Activated T-cell treated with anti-CD3 and anti-CD28 coated beads for 24 hours (primary cell): ENCODE measurements at places on chromosomes 12 and 14.

DNA sequence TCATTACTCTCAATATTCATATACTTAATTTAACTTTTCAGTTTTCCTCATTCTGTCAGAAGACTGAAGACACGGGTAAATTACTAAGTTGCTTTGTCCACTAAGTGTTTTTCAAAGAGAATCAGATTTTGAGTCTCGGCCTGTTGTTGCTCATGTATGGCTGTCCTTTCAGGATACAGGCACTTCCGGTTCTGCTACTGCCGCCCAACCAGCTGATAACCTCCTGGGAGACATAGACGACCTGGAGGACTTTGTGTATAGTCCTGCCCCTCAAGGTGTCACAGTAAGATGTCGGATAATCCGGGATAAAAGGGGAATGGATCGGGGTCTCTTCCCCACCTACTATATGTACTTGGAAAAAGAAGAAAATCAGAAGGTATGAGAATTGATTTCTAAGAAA, 28.3 kb upstream of the TEAD4 start:
- DNase-seq = no peak

- no peak for DNase-seq
These were observed 371.0 kb upstream of the ATP2B1 start for GRCh38 chr12:90079529-90080210.

DNA sequence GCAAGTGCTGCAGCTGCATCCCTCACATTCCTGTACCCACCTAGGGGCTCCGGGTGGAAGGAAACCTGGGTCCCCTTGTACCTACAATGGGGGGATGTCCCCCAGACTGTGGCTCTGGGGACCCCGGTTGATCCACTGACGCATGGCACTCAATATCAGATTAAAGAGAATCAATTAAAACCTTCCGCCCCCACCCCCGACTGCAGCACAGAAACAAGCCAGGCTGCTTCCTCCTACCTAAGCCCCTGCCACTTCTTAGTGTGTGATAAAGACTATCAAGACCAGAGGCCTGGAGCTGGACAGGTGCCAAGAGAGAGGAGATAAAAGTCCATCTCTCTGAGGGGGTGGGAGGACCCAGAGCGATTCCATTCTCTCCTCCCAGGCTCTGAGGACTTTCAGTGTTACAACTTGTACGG, 28.2 kb upstream of the RPLP0 start:
- DNase-seq = no peak

GRCh38 chr14:21309956-21310355, 30.1 kb downstream of the RPGRIP1 start:
- DNase-seq = no peak

GRCh38 chr14:23364164-23365035, 572 bp downstream of the EFS start:
- no peak for DNase-seq

- DNase-seq = no peak
These were observed 79.1 kb upstream of the ATP2B1 start for GRCh38 chr12:89787763-89788162.

DNA sequence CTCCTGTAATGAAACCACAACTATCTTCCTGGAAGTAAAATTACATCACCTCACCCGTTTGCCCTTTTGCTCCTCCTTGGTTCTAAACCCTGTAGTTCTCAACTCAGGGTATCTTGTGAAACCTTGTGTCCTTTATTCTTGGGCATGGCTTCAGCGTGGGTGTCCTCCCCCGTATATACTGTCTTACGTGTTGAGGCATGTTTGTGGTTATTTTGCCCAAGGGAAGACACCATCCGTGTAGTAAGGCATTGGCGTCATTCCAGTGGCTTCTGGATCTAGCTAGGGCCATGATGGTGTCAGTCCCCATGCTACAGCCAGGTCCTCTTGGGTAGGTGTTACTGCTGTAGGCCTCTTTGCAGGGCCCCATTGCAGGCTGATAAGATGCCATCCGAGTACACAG, 115.4 kb downstream of the ZFP36L1 start:
- DNase-seq = no peak

DNA sequence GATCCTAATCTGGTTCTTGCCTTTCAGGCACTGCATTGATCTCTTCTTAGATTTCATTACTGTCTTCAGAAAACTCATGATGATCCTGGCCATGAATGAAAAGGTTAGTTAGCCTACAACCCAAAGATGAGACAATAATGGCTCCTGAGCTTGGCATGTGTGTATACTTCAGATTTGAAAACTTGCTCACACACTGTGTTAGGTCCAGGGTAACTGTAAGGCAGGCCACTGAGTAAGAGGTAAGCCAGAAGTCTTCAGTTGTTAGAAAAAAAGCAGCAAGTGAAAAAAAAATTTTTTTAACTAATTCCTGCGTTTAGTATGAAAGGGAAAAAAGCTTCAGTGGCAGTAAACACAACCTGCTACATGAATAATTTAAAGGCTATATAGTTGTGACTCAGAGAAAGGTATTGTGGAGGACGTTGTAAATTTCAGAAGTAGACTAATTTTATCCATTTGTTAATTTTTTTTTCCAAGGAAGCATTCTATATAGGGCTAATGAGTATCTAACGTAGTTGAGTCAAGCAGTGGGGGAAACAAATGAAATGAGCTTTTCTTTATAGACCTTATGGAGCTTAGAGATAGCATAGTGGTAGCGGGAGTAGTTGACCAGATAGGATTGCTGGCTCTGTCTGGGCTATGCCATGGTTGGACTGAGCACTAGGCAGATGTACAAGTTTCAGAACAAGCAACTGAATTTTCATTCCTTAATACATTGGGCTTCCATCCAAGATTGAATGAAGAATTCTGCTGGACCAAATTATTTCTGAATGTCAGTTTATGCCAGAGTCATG, 20.5 kb downstream of the TMBIM6 start:
- DNase-seq = no peak

DNA sequence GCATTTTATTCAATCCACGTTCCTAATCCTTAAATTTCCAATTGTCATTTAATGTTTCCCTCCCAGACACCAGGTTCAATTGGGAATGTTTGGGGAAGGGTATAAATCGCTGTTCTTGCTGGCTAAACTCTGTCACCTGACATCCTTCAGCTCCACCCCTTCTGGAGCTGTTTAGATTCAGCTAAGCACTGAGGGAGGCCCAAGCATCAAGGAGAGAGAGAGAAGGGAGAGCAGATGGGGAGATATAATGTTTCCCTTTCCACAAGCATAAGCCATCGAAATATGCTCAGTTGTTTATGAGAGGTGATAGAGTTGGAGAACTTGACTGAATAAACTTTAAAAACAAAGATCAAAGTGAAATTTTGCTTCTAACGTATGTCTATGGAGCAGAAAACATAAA, 1.8 kb downstream of the ABCC9 start:
- no peak for DNase-seq

GRCh38 chr12:127081058-127081457, 1185.9 kb upstream of the TMEM132C start:
- DNase-seq = no peak

DNA sequence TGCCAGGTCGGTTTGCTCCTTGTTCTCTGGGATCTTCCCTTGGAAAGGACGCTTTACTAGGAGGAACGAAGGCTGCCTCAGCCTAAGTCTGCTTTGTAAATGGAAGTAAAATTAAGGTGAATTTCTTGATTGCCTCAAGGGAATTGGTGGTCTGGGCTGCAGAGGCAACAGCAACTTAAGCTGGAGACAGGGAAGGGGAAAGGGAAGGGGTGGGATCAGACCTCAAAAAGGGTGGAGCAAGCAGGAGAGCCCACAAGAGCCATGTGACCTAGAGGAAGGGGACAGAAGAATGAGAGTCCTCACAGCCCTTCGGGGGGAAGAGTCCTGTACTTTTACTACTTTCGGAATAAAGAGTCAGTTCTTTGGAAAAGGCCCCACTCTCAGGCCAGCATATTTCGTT, 147.9 kb downstream of the PPM1H start:
- DNase-seq = no peak

DNA sequence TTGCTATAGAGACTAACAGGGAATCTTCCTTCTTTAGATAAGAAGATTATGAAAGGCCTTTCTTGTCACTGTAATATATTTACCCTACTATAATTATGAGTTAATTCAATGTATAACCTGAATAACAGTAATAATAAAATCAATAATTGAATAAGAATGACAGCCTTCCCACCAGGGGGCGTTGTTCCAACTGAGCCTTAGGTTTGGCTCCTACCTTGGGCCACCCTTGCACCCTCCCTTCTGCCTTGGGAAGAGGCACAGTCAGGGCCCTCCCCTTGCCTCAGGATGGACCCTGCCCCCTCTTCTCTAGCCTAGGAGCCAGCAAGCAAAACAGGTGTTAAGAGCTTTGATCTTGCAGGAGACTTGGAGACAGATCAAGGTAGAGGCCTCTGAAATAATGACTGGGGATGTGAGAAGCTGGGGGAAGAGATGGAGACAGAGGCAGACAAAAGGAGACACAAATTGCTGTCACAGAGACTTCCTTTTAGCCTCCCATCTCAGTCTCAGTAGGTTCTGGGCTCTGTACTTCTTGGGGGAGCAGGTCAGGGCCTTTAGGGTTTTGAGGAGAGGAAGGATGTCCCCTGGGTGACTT, 40.1 kb upstream of the CISTR start:
- DNase-seq = peak; percentile 3
